ENCODE measurements at places on chromosomes 7 and 10. TPM values are rescaled to one million over a fixed set of nuclear protein-coding genes. Genes with fewer than 3 reads are reported as not detected.

GRCh38 chr10:60718886-60719285, 59.4 kb upstream of the CDK1 start:
- DNase-seq, result no peak

- DNase-seq, result no peak
These were observed 110.1 kb downstream of the TPST1 start for GRCh38 chr7:66315192-66315591.

- DNase-seq, result peak; percentile 14
These were observed 825 bp downstream of the ADRB1 start for GRCh38 chr10:114044247-114045135.

- no peak for DNase-seq
These were observed 27.7 kb upstream of the CSGALNACT2 start for GRCh38 chr10:43110338-43111071.

DNA sequence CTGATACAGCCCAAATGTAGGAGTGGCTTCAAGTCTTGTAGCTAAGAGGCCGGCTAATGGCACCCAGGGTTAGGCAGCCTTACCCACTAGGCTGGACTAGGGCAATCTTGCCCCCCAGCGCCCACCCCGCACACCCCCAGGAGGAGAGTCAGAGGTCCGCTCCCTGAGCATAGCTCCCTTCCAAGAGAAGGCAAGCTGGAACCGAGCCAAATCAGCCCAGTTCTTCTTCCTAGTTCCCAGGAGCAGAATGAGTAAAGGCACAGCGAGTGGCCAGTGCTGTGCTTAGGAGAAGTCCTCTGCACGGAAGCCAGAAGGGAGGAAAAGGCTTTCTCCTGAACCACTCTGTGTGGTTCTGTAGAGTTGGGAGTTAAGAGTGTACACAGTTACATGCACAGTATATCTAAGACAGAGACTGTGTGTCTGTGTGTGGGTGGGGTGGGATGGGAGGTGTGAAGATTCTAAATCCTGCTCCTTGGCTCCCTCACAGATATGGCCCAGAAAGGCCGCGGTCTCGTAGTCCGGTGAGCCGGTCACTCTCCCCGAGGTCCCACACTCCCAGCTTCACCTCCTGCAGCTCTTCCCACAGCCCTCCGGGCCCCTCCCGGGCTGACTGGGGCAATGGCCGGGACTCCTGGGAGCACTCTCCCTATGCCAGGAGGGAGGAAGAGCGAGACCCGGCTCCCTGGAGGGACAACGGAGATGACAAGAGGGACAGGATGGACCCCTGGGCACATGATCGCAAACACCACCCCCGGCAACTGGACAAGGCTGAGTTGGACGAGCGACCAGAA, 59.7 kb upstream of the PDCD4 start:
- DNase-seq, result no peak

- DNase-seq, result no peak
These were observed 35.0 kb downstream of the CCDC146 start for GRCh38 chr7:77157446-77157845.

DNA sequence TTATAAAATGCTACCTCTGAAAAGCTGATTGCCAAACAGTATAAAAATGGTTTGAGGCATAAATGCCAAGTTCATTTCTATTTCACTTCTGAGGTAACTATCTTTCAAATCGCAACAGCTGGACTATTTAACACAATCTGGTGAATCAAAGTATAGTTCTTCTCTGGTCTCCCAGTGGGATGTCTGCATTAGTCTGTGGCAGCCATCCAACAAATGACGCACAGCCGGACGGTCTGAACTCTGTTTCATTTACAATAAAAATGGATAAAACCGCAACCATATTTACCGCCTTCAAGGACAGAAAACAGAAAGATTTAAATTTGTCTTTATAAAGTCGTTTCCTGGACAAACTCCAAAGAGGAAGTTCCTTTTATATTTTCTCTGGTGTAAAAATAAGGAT, 41.9 kb downstream of the ENO4 start:
- no peak for DNase-seq

- no peak for DNase-seq
These were observed 19.4 kb downstream of the STMP1 start for GRCh38 chr7:135681762-135682161.

DNA sequence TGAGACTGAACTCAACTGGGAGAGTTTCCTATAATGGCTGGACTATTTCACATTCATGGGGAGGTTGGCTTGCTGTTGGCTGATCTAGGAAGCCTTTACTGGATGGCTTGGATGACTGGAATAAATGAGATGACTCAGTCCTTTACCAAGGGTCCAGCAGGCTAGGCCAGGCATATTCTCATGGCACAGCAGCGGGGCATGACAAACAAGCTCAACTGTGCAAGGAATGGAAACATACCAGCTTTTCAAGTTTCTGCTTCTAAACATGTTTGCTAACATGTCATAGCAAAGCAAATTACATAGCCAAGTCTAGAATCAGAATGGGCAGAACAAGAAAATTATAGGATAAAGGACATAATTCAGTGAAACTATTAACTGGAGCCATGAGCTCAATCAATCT, 46.8 kb upstream of the CRTAC1 start:
- no peak for DNase-seq

DNA sequence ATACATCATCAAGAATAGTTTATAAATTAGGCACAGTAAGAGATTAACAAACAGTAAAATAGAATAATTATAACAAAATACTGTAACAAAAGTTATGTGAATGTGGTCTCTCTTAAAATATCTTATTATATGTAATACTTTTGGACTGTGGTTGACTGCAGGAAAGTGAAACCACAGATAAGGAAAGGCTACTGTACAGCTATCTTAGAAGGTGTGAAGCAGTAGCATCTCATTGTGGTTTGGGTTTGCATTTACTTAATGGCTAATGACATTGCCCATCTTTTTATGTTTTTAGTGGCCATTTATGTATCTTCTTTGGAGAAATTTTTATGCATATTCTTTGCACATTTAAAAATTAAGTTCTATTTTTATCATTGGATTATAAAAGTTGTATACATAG, 296.4 kb upstream of the MAGI2 start:
- no peak for DNase-seq

DNA sequence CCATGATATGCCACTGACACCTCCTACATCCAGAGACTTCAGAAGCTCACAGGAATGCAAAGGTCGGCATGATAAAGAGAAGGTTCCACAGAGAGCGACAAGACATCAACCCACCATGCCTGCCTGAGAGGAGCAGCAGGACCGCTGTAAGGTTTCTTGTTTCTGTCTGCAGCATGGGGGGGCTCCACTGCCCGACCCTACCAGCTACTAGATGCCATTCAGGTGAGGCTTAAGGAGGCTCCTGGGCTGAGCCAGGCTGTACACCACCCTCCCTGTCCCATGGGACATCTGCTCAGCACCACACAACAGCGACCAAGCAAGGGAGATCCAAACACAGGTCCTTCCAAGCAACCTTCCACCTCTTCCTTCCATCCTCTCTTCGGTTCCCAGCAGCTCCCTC, 234.6 kb downstream of the TNS3 start:
- DNase-seq, result no peak

- DNase-seq, result no peak
These were observed 522 bp downstream of the CCL24 start for GRCh38 chr7:75813084-75813483.

- no peak for DNase-seq
These were observed 268.0 kb upstream of the KAT6B start for GRCh38 chr10:74558403-74558802.

GRCh38 chr7:74612015-74612829, 45.3 kb upstream of the GTF2I start:
- no peak for DNase-seq

GRCh38 chr7:138095972-138096935, 20.0 kb downstream of the AKR1D1 start:
- no peak for DNase-seq

- DNase-seq, result no peak
These were observed 30.5 kb upstream of the CHST3 start for GRCh38 chr10:71933651-71934050.

GRCh38 chr10:100624298-100624697, 88.6 kb downstream of the HIF1AN start:
- no peak for DNase-seq

GRCh38 chr10:3095373-3096139, 28.2 kb downstream of the PFKP start:
- DNase-seq, result peak; percentile 67

DNA sequence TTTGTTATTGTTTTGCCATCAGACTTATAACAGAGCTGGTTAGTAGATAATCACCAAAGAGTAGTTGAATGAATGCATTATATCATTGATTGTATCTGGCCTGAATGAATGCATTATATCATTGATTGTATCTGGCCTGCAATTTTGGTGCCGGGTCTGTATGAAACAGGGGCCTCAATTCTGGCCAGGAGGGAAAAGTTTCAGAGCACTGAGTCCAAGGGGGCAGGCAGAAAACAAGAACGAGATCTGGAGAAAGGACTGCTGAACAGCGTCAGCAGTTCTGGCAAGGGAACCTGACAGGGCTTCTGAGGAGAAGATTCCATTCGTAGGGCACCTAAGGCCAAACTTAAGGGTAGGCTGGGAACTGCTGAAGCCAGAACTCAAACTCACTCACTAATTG, 128.0 kb downstream of the SEMA3C start:
- no peak for DNase-seq

GRCh38 chr10:104273899-104274575, 5.1 kb downstream of the GSTO2 start:
- no peak for DNase-seq

GRCh38 chr7:49995681-49996080, 97.4 kb downstream of the ZPBP start:
- no peak for DNase-seq

- no peak for DNase-seq
These were observed 7.5 kb downstream of the MPP7 start for GRCh38 chr10:28295336-28295735.

- no peak for DNase-seq
These were observed 87.8 kb downstream of the ZMIZ1 start for GRCh38 chr10:79156334-79157274.

GRCh38 chr7:7569615-7570014, 2.9 kb downstream of the MIOS start:
- DNase-seq, result no peak

The CCDC201 gene
- total RNA-seq, result not detected

The IFIT1B gene
- total RNA-seq, result 0.11 TPM

The DBF4 gene
- total RNA-seq, result 58.1 TPM

The SOSTDC1 gene
- not detected for total RNA-seq

The SH2D4B gene
- 0.31 TPM for total RNA-seq

The NPY4R2 gene
- total RNA-seq, result not detected

The HOXA1 gene
- 0.22 TPM for total RNA-seq

The TMEM176B gene
- not detected for total RNA-seq

The STEAP4 gene
- total RNA-seq, result not detected

The GPR141 gene
- not detected for total RNA-seq

The PPP1R17 gene
- not detected for total RNA-seq
